ENCODE measurements at places on chromosomes 1 and 21.

GRCh38 chr1:193539731-193540459 lies 353.5 kb upstream of the B3GALT2 start:
- DNase-seq, result no peak

GRCh38 chr1:17588048-17588871 lies 48.8 kb downstream of the ARHGEF10L start:
- no peak for DNase-seq

DNA sequence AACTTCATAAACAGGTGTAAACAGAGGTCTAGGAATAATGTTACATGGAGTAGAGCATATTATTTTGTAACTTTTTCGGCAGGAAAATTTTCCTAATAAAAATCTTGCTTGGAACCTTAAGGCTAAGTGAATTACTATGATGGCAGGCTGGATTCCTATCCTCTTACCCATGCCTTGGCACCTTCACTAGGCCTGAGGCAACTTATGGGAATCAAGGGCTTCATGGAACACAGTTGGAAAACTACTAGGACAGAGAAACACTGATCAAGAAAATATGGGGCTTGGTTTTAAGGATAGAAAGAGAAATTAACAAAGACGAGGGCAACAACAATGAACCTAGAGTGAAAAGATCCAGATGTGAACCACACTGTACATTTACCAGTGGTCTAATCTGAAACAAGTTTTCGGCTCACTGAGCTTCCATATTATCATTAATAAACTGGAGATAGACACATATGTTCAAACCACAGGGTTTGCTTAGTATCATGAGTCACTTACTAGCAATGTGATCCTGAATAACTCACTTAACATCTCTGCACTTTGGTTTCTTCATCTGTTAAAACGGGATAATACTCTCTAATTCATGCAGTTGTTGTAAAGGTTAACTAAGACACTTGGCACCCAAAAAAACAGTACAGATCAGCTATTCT lies 68.5 kb downstream of the GPATCH2 start:
- DNase-seq, result no peak

DNA sequence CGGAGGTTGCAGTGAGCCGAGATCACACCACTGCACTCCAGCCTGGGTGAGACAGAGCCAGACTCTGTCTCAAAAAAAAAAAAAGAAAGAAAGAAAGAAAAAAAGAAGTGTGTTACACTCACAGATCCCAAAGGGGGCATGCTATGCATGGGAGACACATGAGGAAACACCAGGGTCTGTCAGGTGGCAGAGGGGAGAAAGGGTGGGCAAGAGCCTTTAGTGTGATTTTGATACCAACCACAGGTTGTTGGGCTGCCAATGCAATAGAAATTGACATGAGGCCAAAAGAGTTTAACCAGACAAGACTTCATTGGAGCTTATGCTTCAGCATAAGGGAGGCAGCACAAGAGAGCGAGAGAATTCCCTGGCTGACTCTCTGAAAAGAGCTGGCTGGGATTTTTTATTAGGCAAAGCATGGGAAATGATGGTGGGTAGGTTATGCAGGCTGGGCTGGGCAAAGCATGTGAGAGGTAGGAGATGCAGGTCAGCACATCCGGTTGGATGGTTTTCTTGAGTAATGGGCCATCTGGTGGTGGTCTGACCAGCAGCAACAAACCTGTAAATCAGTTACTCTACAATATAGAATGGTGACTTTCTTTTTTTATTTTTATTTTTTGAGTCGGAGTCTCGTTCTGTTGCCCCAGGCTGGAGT lies 11.7 kb upstream of the EXTL1 start:
- peak; percentile 87 for DNase-seq

GRCh38 chr1:184649451-184649888 lies 105.2 kb downstream of the EDEM3 start:
- DNase-seq, result no peak

DNA sequence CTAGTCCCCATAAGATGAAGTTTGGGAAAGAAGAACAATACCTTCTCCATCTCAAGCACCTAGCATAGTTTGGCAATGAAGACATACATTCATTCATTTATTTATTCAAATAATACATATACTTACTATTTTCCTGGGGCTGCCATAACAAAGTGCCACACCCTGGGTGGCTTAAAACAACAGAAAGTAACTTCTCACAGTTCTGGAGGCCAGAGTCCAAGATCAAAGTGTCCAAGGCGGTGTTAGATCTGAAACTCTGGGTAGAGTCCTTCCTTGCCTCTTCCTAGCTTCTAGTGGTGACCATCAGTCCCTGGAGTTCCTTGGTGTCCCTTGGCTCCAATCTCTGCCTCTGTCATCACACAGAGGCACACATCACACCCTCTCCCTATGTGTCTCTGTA lies 112.1 kb upstream of the IGSF21 start:
- no peak for DNase-seq

DNA sequence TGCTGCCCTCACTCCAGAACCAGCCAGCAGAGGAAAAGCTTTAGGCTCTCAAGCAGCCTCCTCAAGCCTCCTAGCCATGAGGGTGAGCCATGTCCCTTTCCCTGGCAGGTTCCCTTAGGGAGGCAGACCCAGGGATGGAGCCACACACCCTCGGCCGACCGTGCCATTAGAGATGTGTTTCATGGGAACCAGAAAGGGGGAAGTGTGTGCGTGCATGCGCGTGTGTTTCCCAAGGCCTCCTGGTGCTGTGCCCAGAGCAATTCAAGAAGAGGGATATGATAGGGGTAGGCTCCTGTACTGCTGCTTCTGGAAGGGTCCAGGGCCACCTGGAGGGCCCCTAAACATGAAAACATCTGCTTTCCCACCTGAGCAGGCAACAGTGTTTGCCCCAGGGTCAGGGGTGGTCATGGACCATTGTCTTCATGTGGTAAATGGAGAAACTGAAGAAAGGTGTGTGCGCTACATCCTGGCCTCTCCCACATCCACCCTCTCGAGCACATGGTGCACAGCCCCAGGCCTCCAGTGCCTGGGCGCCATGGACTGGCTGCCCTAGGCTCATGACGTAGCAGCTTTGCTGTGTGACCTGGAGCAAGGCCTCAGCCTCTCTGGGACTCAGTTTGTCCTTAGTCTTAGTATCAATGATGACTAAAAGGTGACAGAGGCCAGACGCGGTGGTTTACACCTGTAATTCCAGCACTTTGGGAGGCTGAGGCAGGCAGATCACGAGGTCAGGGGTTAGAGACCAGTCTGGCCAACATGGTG lies 48.1 kb downstream of the SYF2 start:
- no peak for DNase-seq

- DNase-seq, result no peak
Observed at GRCh38 chr1:8338526-8339202, 20.8 kb downstream of the SLC45A1 start.

DNA sequence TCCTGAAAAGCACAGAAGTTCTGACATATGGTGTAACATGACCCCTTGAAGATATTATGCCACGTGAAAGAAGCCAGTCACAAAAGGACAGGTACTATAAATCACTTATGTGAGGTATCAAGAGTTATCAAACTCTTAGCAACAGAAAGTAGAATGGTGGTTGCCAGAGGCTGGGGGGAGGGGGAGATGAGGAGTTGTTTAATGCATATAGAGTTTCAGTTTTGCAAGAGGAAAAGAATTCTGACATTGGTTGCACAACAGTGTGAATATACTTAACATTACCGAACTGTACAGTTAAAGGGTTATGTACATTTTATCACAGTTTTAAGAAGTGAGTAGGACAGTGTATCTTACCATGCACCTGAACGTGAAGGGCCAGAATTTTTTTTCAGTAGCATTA lies 80.0 kb downstream of the USP25 start:
- DNase-seq, result no peak

GRCh38 chr1:211490821-211491415 lies 1.0 kb downstream of the RD3 start:
- no peak for DNase-seq

DNA sequence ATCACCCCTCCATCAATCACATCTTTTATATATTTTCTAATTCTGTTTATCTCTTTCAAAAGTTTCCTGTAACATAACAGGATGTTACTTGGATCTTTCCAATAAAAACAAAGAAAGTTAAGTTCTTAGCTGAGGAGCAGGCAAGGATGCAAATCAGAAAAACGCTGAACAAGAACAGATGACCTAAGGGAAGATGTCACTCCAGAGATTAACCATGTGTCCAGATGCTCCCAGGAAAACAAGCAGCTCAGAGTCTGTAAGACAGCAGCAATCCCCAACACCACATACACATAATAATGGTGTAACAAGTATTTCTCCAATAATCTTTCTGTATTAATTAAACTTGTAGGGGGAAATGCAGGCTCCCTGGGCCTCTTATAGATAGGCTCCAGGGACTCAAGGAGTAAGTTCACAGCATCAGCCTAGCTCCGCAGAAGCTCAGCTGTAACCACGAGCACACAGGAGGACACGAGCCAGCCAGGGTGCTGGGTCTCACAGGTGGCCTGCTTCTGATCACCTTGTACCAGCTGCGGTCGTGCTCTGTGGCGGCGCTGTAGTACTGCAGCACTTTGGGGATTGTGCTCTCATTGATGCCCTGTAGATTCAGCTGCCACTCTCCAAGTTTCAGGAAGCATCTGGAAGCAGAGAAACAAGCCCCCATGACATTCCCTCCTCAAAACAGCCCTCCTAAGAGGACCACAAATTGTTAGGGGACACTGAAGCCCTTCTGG lies 33.1 kb upstream of the EXOSC10 start:
- no peak for DNase-seq

DNA sequence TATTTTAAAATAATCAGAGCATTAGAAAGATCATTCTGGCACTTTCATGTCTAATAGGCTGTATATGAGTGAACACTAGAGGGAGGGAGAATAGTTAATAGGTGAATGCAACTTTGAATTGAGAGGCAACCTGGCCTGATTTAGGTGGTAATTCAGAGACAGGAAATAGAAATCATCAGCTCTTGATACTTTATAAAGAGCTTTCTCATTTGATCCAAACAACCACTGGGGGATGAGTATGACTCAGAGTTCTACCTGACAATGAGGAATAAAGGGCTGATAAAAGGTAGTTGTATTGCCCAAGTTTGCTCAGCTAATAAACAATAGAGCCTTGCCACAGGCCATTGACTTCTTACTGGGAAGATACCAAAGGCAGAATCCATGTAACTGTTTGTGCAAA lies 5.2 kb upstream of the FAM89A start:
- no peak for DNase-seq

DNA sequence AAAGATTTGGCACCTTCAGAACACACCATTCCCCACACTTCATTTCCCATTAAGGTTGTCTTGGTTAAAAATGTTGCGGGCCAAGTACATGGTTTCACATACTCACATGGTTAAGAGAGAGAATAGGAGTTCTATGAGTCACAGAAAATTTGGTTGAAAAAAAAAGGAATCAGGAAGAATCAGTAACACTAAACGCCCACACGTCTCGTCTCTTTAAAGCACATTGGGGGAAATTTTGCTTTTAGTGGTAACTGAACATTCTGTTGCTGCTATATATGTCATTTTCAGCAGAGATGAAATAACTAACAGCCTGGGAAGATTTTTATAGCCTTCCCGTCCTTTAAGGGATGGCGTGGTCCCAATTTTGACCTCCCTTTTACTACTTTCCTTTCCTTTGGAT lies 132.9 kb upstream of the ERG start:
- peak; percentile 90 for DNase-seq

DNA sequence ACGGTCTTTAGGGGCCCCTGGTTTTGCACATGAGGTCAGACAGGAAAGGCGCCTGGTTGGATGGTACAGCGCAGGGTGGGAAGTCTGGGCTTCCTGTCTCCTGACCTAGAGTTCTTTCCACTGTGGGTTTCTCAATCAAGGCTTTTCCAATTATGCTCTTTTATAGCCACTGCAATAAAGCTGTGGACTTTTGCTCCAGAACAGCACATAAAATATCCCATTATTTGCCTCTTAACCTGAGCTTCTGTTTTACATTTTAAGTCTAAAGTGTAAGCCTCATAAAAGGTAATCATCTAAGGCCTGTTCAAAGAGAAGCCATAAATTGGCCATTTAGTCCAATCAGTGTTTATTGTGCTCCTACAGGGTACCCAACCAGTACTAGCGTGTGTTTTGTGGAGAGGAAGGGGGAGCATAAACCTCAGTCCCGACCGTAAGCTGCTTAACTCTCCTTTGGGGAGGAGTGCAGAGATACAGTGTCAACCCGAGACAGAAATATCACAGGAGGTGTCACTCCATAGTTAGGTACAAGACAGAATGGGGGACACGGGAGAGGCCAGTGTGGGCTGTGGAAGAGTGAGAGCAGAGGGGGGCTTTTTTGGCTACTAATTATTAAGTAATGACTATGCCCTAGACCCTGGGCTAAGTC lies 270.0 kb downstream of the TRABD2B start:
- no peak for DNase-seq

DNA sequence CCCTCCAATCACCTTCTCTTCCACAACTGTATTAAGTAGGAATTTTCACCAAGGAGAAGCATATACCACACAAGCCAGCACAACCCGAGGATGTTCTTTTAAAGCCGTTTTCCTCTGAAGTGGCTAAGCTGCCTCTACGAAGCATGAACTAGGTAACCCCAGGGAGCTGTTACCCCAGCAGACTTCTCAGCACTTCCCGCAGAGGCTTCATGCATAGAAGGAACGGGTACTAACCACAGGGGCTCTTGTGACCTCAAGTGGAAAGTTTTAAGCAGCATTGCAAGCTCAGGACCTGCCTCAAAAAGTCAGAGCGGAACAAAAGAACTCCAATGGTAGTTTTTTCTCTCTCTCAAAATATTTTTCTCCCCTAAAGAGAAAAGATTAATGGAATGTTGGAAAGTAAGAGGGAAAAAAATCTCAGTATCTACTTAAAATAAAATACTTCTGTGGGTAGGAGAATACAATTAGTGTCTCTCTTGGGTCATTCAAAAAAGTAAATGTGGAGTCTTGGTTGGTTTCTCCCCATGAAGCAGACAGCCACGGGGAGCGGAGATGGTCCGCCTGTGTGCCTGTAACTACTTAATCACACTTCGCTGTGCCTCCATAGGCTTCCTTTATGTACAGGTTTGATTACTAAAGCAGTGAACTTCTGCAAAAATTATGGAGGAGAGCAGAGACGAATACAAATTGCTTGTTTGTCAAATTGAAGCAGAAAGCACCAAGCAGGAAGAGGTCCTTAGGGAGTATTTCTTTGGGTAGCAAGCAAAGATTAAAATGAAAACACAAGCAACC lies 40.9 kb downstream of the STX6 start:
- DNase-seq, result peak; percentile 33

GRCh38 chr1:183090391-183091006 lies 67.3 kb downstream of the LAMC1 start:
- peak; percentile 86 for DNase-seq

GRCh38 chr1:218478336-218478735 lies 133.2 kb downstream of the TGFB2 start:
- no peak for DNase-seq

DNA sequence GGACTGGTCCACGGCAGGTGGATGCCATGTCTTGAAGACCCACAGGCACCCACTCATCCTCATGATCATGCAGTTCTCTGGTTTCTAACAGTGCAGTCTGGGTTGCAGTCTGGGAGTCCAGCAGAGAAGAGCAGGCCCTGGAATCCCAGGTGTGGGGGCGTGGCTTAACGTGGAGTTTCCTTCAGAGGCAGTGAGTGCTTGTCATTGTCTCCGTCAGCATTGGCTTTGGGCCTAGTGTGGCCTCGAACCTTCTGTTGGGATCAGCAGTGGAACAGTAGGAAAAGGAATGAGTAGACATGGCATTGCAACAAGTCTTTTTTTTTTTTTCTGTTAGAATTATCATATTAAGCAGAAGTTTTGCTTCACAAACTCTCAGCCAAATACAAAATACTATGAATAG lies 12.8 kb downstream of the LGALS8 start:
- DNase-seq, result no peak
